ENCODE measurements at places on chromosomes 2 and 18.

DNA sequence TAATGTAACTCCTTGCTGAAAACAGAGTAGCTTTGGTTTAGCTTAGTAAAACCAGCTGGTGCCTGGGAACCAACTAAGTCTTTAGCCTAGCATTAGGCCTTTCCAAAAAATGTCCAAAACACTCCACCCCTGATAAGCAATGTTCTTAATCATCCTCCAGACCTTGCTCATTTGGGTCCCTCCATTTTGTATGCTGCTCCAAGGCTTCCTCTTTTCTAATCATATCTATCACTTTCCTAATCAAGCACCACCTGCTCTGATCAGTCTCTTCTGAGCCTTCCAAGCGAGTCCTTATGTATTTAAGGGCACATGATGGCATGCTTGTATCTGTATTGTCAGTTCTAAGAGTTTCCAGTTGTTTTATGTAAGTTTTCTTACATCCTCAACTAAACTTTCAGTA, 23.6 kb downstream of the THADA start:
- DNase-seq = no peak

GRCh38 chr2:214550786-214551185, 139.9 kb downstream of the VWC2L start:
- DNase-seq = no peak

DNA sequence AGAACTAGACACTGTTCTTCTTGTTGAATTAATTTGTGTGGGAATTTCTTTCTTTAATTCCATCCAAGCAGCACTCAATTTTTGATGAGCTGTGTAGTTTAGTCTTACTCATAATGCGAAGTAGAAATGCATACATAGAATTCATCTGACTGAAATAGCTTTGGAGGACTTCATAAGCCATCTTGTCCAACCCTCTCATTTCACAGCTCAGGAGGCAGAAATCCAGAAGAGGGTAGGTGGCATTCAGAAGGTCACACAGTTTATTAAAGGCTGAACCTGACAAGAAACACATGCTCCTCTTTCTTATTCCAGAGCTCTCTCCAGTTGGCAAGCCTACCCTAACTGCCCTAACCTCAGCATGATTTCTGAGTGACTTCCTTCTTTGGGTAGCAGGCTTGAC, 169.2 kb upstream of the NOSTRIN start:
- no peak for DNase-seq

- no peak for DNase-seq
Observed at GRCh38 chr2:18094277-18094676, 215.8 kb downstream of the KCNS3 start.

DNA sequence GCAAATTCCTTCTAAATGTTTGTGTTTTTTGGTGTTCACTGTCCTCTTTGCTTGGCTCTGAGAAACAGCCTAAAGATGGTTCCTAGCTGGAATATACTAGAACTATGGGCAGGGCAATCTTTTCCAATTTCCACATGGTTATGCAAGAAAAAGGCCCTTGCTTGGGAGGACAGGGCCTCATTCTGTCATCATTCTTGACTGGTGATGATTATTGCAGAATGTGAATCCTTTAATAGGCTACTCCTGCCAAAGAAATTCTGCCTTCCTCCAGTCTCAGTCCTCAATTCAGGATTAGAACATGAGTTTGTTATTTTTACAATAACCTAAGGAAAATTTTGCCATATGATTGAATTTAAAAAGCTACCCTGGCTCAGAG, 218.7 kb downstream of the HNMT start:
- peak; percentile 4 for DNase-seq

- no peak for DNase-seq
Observed at GRCh38 chr2:40719414-40719813, 267.5 kb upstream of the SLC8A1 start.

DNA sequence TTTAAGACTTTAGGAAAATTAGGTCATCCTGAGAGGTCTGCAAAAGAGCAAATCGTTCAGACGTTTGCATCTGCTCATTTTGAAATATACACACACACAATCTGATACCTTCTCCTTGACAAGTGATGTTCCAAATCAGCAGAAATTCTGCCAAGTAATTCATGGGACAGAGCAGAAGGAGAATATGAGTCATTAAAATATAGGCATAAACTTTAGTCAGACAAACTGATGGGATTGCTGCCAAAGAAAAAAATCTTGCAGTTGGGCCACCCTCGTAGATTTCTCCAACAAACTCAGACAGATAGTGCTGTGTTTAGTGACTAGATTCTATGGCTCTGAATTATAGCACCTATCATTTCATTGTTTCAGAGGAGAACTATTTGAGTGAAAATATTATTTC, 336.3 kb downstream of the NYAP2 start:
- DNase-seq = peak; percentile 95

DNA sequence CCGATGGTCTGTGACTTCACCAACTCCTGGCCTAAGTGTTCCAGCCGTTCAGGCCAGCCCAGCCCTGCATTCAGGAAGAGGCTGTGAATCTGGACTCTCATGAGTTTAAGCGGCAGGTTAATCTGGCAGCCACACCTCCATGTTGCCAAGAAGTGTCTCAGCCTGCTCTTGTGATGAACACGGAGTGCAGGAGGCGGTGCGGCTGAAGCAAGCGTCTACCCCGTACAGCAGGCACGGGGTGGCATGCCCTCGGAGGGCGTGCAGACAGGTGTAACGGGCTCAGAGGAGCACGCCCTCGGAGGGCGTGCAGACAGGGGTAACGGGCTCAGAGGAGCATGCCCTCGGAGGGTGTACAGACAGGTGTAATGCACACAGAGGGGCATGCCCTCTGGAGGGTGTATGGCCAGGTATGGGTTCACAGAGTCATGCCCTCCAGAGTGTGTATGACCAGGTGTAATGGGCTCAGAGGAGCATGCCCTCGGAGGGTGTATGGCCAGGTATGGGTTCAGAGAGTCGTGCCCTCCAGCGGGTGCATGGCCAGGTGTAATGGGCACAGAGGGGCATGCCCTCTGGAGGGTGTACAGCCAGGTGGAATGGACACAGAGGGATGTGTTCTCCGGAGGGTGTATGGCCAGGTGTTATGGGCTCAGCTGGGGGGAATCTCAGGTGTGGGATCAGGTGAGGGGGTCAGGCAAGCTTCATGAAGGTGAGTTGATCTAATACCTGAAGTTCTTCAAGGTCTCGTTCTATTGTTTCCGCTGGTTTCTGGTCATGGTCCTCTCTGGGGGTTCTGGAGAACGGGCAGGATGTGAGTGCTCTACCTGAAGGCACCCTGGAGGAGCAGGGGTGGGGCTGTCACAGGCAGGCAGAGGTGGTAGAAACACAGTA, 22.6 kb downstream of the CROCC2 start:
- no peak for DNase-seq

GRCh38 chr2:234444893-234445292, 52.0 kb downstream of the ARL4C start:
- peak; percentile 92 for DNase-seq

- DNase-seq = no peak
Observed at GRCh38 chr2:206918263-206918662, 21.1 kb upstream of the CPO start.

GRCh38 chr18:49976795-49977560, 163.6 kb upstream of the ACAA2 start:
- DNase-seq = no peak

DNA sequence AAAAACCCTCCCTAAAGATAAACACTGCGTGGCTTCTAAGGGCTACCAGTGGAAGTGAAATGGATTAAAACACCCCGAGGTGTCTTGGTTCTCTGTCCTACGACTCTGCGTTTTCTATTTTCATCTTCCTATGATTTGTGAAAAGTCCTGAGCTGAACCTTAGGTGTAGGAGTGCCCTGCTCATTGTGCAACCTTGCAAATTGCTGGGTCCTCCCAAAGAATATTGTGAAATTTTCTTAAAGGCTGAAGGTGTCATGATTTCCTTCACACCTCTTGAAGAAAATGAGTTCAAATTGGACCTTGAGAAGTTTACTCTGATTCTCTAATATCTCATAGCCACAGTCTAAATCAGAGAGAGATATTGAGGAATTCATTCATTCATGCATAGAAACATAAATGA, 1.8 kb upstream of the SLC19A3 start:
- no peak for DNase-seq

GRCh38 chr2:20141056-20141762, 83.7 kb downstream of the SDC1 start:
- DNase-seq = peak; percentile 93

DNA sequence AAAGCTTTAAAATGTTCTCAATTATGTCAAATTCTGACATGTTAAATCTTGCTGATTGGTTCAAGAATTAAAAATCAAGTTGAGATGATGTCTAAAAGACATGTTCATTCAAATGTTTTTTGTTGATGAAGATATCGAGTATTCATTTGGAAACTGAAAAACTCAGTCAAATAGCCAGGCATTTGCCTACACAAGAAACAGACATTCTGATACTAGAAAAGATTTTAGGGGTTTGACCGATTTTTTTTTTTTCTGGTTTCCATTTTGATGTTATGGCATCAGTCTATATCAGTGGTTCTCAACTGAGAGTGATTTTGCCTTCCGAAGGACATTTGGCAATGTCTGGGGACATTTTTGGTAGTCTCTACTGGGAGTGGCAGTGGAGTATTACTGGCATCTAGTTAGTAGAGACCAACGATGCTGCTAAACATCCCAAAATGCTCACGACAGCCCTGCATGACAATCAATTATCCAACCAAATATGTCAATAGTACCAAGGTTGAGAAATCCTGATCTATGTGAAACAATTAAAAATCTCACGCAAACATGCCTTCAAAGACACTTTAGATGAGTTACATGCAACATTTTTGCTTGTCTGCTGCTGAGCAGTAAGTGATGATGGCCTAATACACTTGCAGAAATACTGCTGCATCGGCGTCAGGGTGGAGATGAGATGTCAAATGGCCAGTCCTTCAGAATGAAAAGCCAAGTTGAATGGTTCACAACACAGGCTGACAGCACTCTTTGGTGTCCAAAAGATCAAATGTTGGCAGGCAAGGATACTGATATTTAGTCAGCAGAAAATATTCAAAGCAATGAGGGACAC, 12.5 kb downstream of the RASGRP3 start:
- no peak for DNase-seq

- DNase-seq = no peak
Observed at GRCh38 chr2:8541223-8541622, 140.6 kb upstream of the ID2 start.

DNA sequence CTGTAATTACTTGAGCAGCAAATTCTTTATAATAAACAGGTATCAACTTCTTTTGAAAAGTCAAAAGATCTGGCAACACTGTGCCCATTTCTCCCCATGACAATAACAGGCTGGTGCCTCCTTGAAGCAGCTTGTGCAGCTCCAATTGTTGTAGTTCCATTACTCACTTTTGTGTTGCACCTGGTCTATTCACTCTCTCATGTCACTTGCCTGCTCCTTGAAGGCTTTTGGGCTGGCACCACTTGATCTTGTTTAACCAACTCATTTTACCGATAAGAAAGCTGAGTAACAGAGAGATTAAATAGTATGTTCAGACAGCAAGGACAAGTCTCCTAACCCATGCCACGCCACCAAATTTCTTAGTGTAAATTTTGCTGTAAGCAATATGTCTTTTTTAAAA, 314.5 kb downstream of the OSR1 start:
- DNase-seq = no peak

GRCh38 chr18:23386317-23386716, 66.8 kb upstream of the RIOK3 start:
- DNase-seq = no peak

DNA sequence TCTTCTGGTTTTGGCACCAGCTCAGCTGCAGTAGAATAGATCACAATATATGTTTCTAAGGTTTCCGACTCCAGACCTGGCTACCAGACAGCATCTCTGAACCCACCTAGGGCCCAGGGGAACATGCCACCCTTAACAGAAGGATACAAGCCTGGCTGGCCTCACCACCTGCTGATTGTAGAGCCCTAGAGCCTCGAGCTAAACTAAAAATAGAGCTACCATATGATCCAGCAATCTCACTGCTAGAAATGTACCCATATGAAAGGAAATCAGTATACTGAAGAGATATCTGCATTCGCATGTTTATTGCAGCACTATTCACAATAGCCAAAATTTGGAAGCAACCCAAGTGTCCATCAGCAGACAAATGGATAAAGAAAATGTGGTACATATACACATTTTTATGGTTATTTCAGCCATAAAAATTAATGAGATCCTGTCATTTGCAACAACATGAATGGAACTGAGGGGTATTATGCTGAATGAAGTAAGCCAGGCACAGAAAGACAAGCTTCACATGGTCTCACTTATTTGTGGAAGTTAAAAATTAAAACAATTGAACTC, 242.4 kb upstream of the SLC39A10 start:
- no peak for DNase-seq

- no peak for DNase-seq
Observed at GRCh38 chr2:120510751-120511395, 164.9 kb downstream of the INHBB start.

GRCh38 chr18:54233228-54233625, 8.8 kb upstream of the MBD2 start:
- DNase-seq = no peak

DNA sequence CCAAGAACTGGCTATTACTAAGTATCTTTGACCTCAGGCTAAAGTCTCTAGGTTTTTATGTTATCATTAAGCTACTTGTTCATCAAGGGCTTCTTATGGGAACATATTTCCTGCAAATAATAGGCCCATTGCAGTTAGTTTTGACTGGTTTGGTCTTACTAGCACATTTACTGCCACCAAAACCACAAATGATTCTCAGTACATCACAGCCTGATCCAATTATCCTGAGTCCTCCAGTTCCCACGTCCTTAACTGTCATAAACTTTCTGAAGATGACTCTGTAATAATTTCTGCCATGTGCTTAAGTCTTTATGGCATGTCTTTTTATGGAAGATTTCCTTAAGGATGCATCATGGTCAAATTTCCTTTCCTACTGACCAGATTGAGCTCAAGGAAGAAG, 123.3 kb upstream of the TANK start:
- DNase-seq = peak; percentile 16

- no peak for DNase-seq
Observed at GRCh38 chr2:109382226-109382895, 231.4 kb downstream of the SEPTIN10 start.

- DNase-seq = peak; percentile 58
Observed at GRCh38 chr2:121791801-121792221, 36.4 kb downstream of the TSN start.

All from fibroblast of upper back skin (primary cell).